ENCODE measurements at places on chromosomes 2 and 18. TPM values are rescaled to one million over a fixed set of nuclear protein-coding genes. Genes with fewer than 3 reads are reported as not detected.
A peak's percentile ranks its signal among the peaks of the same experiment; 100 is the strongest.

The ANKRD12 gene
- 47.8 TPM for total RNA-seq

The SULT1C4 gene
- not detected for total RNA-seq

- peak; percentile 83 for DNase-seq
Measured at GRCh38 chr2:72131371-72131891, 16.2 kb downstream of the CYP26B1 start.

The TSPYL6 gene
- not detected for total RNA-seq

GRCh38 chr18:5995626-5996025, 100.3 kb upstream of the TMEM200C start:
- DNase-seq: no peak

The TET3 gene
- 8.0 TPM for total RNA-seq

DNA sequence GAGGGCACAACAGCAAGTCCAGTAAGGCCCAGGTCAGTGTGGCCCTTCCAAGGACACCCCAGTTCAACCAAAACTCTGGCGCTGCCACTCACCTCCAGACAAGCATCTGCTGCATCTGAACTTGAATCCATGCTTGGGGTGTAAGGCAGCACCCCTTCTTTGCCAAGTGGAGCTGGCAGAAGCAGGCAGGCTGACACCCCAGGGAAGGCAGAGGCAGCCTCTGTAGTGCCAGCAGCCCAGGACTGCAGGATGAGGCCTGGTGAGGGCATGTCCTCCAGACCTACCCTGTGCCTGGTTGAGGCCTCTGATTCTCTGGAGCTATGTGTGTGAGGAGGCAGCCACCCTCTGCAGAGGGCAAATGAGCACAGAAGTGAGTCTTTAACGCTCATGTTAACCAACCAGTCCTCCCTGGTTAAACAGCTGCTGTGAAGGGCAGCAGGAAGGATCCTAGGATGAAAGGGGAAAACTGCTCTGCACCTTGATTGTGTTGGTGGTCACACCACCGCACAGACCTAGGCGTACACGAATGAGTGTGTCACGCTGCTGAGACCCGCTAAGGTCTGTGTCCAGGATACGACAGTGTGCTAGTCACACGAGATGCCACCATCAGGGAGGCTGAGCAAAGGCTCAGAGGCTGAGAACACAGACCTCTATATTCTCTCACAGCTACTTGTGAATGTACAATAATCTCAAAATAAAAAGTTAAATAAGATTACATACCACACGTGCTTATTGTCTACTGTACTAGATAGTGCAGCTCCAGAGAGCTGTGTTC, 2.2 kb downstream of the PARD6G start:
- DNase-seq: peak; percentile 82
